ENCODE measurements at places on chromosomes 1 and 21. TPM values are rescaled to one million over a fixed set of nuclear protein-coding genes. Genes with fewer than 3 reads are reported as not detected.

DNA sequence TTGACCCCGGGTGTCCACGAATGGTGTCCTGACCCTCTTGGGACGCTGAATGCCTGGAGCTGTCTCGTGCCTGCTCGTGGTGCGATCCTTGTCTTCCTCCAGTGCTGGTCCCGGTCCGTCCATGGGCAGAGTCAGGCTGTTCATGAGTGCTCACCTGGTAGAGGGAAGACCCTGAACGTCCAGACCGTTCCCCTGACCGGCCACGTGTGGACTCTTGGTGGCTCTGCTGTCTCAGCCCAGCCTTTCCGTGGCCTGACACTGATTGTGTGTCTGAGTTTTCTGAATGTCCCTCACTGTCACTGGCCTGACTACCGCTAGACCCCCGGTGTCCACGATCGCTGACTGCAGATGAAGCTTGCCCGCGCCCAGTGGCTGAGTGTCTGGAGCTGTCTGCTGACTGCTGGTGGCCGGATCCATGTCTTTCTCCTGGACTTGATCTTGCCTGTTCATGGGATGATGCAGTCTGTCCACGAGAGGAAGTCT lies 11.7 kb downstream of the FLG start:
- no peak for DNase-seq

DNA sequence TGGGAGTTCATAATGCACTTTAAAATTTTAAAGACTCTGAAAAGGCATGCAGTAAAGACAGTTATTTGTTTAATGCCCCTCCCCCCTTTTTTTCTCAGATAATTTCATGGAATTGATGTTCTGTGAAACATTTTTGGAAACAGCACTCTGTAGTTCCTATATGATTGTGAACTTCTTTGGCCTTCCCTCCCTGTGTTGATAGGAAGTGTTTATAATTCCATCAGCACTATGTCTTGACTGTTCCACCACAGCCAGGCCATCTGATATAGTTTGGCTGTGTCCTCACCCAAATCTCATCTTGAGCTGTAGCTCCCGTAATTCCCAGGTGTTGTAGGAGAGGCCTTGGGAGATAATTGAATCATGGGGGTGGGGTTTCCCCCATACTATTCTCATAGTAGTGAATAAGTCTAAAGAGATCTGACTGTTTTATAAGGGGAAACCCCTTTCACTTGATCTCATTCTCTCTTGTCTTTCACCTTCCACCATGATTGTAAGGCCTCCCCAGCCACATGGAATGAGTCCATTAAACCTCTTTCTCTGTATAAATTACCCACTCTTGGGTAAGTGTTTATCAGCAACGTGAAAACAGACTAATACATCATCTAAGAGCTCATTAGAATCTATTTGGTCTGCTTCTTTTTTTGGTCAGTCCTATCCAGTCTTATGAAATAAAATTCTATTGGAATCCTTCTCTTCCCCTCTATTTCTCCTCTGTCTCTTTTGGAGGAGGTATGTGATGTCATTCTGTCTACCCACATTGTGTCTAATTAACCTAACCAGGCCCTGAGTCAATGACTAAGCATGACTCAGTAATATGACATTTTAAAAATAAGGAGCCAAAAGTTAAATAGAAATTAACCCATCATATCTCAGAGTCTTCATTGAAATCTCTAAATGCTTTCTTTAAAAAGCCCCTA lies 8.9 kb downstream of the CCDC185 start:
- DNase-seq: no peak

DNA sequence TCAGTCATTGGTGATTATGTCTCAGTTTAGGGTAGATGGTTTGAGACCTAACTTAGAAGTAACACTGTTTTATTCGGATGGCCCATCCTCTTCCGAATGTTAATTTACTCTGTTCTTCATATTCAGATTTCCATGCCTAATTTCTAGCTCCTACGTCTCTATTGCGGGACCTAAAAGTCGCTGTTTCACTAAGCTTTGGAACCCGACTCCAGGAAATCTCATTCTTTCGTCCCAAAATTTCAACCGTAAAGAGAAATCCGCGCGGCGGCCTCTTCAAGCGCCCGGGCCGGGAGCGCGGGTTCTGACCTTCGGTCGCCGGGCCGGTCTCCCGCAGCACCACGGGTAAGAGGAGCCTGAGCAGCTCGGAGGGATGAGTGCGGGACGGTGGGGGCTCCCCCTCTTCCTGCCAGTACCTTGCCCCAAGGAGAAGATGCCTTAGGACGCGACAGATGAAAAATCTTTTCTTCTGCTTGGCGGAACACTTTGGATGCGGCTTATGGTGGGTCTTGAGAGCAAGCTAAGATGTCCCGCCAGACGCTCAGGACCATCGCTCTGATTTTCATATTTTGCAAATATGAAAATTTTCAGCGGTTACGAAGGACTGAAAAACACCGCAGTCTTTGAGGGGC lies 128.7 kb downstream of the PPIAL4G start:
- no peak for DNase-seq

GRCh38 chr21:44706026-44706705 lies 5.2 kb downstream of the TSPEAR start:
- no peak for DNase-seq

DNA sequence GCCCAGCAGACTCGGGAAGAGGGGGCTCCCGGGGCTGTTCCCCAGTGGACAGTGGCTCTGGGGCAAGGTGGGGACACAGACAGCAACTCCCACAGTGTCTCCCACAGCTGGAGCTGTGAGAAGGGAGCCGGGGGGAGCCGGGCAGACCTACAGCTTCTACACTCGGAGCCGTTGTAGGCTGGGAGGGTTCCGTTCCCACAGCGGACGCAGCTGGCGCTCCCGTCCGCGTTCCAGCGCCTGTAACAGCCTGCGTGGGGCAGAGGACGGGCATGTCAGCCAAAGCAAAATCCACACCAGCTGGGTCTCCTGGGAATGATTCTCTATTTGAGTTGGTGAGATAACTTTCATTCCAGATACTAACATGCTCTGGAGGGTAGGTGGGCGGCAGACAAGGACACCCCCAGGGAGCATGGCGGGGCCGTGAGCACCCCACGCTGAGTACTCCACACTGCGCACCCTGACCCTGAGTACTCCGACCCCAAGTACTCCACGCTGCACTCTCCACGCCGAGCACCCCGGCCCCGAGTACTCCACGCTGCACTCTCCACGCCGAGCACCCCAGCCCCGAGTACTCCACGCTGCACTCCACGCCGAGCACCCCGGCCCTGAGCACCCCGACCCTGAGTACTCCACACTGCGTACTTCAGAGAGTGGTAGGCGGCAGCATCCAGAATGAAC lies 13.4 kb upstream of the RNF223 start:
- no peak for DNase-seq

GRCh38 chr1:152111515-152111968 lies 3.7 kb downstream of the TCHH start:
- DNase-seq: no peak

- no peak for DNase-seq
Observed at GRCh38 chr1:228278432-228278941, 70.6 kb downstream of the OBSCN start.

GRCh38 chr1:44151332-44151731 lies 9.9 kb upstream of the KLF18 start:
- DNase-seq: no peak

DNA sequence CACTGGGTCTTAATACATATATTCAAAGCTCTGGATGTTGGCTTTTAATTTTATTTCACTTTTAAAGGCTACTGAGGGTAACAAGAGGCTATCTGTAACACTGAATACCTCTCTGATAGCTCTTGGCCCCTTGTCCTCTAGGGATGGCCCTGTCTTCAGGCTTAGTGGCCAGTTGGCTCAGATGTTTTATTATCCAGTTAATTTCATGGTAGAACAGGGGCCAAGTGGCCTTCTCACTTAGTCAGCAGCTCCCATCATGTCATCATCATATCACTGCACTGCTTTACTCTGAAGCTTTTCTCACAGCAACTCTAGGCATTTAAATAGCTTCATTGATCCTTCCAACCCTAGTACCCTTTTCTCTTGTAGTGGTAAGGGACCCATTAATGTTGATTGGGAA lies 40.2 kb upstream of the MACF1 start:
- DNase-seq: no peak

DNA sequence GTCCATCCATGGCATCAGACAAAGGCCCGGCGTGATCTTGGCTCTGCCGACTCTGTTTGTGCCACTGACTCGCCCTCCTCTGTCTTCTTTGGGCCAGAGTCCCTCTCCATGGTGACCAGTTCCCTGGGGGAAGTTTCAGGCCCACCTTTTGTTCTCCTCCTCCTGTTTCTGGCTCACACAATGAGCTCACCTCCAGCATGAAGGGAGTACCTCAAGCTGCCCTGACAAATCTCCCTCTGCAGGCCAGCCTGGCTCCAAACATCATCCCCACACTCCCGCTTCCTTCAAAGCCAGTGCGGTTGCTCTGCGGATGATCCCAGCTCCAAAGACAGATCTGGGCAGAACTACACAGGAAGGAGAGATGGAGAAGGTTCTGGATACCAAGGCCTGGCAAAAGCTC lies 576.6 kb downstream of the NPHP4 start:
- no peak for DNase-seq

DNA sequence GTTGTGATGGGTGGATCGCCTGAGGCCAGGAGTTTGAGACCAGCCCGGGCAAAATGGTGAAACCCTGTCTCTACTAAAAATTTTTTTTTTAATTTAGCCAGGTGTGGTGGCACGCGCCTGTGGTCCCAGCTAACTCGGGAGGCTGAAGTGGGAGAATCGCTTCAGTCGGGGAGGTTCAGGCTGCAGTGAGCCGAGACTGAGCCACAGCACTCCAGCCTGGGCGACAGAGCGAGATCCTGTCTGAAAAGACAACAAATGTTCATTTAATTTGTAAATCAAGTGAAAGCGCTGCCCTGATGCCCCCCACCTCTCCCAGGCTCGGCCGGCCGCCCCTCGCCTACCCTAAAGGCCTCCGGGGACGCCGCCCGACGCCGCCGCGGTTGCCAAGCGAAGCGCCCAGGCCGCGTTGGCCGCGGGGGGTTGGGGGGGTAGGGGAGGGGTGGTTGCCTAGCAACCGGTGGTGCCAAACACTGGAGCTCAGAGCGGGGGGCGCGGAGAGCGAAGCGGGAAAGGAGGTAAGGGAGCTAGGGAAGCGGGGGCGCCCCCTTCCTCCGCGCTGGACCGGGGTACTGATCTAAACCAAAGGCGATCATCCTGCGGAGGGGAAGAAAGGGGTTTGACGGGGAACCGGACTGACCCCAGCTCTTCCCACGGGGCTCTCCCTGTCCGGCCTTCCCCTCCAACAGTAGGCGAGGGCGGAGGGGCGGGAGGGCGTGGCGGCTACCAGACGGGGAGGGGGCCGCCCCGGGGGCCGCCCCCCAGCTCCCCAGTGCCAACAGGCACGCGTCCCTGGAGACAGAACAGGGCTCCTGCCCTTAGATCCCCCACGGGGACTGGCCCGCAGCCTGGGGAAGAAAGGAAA lies at the start of gene TEKT2:
TEKT2 (plus strand) TSS at position 460 of the 862 bp plus-strand sequence. CDS start 828 bp downstream, outside the sequence.
- no peak for DNase-seq

- DNase-seq: peak; percentile 57
Observed at GRCh38 chr1:151196292-151196800, 2.0 kb upstream of the PIP5K1A start.

DNA sequence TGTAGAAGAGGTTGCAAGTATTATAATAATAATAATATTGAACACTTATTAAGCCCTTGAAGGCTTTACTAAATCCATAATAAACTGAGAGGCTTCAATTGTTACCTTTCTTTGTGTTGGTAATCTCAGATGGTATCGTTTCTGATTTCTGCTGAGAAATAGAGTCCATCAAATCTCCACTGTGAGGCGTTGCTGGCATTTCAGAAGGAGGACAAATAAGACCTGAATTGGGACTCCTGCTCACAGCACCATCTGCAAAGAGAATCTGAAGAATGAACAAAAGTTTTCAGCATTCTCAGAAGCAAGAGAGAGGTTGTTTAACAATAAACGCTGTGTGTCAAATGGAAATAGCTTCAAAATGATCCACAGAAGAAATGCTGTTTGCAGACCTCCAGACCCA lies 93.7 kb downstream of the WDR3 start:
- DNase-seq: no peak

GRCh38 chr1:217747156-217747769 lies 116.1 kb downstream of the SPATA17 start:
- DNase-seq: no peak

DNA sequence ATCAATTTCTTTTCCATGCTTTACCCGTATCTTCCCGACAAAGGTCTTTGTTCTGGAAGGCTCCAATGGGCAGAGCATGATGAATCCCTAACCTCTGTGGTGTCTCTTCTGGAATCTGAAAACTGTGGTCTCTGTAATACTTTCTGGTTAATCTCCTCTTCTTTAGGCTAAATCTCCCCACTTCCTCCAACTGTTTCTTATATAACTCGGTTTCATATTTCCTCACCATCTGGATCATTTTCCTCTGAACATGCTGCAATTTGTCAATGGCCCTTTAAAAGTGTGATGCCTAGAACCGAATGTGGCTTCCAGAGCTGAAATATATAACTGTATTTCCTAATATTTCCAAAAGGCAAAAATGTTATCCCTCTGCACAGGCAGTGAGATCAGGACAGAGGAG lies 66.1 kb downstream of the ALG14 start:
- DNase-seq: no peak

DNA sequence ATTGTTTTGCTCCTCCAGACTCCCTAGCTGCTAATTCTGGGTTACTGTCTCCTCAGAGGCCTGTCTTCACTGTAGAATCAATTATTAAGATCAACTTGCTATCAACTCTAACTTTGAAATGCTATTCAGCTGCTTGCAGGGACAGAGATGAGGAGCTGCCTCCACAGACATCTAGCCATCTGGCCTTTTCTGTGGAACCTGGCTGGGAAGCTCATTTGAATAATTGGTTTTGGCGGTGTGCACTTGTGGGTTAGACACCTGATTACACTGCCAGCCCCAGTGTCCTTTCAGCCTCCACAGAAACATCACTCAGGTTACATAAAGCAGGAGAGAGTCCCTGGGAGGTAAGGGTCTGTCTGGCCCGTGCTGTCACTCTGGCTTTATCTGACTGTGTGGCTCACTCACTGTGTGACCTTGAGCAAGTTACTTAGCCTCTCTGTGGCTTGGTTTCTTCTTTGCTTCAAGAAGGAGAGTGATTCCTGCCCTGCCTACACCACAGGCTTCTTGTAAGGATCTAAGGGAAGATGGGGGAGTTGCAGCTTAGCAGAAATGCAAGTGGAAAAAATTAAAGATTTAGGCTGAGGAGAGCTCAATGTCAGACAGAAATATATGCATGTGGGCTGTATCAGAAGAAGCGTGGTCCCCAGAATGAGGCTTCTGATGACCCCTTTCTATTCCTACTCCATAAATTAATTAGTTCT lies 131.6 kb downstream of the BEND5 start:
- no peak for DNase-seq

DNA sequence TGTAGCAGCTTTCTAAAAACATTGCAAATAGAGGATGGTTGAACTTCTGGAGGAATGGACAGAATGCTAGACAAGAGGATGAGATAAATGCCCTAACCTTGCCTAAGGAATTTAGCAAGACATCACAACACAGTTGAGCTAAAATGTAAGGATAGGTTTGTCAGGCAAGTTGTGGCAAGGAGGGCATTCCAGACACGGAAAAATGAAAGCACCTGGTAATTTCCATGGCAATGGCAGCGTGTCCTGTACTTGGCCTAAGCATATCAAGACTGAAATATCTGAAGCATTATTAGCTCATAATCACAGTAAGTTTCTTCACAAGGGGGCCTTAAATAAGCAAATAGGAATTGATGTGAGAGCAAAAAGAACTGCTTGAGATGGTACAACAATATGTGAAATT lies 105.1 kb upstream of the USP25 start:
- DNase-seq: no peak

Gene PEA15
- 77.4 TPM for total RNA-seq

Gene MRPS21
- 81.0 TPM for total RNA-seq

Gene CDK18
- total RNA-seq: 1.4 TPM

Gene LEMD1
- total RNA-seq: not detected

Gene GRIK1
- total RNA-seq: not detected

Gene BMP8B
- total RNA-seq: 1.2 TPM

Gene KRTAP7-1
- not detected for total RNA-seq

Gene MYBPHL
- not detected for total RNA-seq

Gene PRAMEF10
- not detected for total RNA-seq

Gene PLPPR5
- total RNA-seq: not detected

Gene CHRNB2
- total RNA-seq: not detected

Gene FUCA1
- total RNA-seq: 14.1 TPM
